ENCODE measurements at places on chromosomes 7 and 10. TPM values are rescaled to one million over a fixed set of nuclear protein-coding genes. Genes with fewer than 3 reads are reported as not detected.

- DNase-seq, result no peak
Measured at GRCh38 chr7:19114551-19114855, 2.9 kb downstream of the TWIST1 start.

DNA sequence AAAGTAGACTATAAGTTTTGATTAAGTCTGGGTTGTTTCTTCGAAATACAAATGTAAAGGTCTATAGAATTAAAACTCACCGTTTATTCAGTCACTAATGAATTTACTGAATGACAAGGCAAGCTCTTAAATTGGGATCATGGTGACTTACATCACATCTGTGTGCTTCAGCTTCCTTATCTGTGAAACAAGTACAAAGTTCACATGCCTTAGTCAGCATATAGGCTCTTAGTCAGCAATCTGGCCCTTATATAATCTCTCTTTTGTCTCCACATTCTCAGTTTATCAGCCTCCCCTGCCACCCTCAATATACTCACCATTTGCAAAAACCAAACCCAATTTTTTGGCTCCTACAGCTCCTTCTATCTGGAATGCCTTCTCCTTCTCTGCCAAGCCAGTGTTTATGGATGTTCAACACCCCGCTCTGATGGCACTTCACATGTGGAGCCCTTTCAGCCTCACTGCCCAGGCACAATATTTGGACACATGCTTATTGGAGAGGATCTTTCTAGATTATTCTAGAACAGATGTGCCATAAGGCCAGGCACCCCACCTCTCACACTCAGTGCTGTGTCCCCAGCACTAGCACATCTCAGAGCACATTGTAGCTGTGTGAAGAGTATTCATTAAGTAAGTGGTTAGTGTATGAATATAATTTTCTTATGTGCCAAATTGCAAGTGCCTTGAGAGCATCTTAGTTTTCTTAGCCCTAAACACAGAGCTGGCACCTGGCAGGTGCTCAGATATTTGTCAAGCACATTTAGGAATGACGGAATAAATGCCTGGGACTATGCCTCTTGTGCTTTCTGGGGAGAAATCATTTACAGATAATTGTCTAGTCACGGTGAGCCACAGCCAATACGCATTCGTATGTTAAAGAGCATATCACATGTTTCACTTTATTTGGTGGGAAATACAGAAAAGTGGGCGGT lies 9.8 kb upstream of the LAMB1 start:
- no peak for DNase-seq

DNA sequence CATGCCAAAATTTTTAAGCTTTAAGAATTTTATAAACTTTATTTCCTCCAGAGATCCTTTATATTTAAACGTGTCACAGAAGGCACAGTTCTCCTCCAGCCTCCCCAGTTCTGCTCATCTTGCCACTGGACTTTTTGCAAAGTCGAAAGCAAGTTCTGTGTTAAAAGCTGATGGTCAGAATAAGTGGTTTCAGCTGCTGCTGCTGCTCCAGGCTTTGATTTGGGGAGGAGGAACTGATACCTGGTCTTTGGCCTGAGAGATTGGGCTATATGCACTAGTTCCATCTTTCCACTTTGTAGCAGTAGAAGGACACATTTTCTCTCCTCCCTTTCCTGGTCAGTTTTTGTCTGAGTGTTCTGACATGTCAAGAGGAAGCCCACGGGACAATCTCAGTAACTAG lies 435.9 kb upstream of the PHF14 start:
- no peak for DNase-seq

Gene TPST1
- total RNA-seq, result 77.4 TPM

- no peak for DNase-seq
Measured at GRCh38 chr7:141198194-141198958, 124.5 kb downstream of the TMEM178B start.

DNA sequence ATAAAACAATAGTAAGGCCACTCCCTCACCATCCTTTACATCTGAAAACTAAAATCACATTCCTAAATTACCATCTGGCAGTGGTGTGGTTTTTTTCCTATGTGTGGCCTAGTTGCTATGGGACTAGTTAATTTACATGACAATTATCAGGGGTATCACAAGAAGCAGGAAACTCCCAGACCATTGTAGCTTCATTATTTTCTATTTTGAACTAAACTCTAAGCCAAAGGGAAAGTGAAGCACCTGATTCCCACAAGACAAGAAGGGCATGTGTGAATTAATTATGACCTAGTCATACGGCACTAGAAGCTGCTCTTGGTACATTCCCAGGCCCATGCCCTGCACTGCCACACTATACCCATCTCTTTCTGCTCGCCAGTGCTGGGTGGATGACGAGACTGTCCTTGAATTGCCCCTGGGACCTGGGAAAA lies 103.4 kb downstream of the ATXN7L1 start:
- DNase-seq, result no peak

Gene C10orf62
- total RNA-seq, result 0.50 TPM

Gene SDHAF3
- total RNA-seq, result 23.1 TPM

Gene PON1
- total RNA-seq, result 0.61 TPM

Gene OR2A1
- 0.50 TPM for total RNA-seq

- no peak for DNase-seq
Measured at GRCh38 chr10:88995156-88995876, 4.7 kb downstream of the FAS start.

Gene BUD23
- total RNA-seq, result 37.5 TPM

Gene TMEM196
- total RNA-seq, result 2.4 TPM

GRCh38 chr7:131326576-131326975 lies 1.1 kb upstream of the MKLN1 start:
- DNase-seq, result no peak

Gene PRR15
- 0.30 TPM for total RNA-seq

DNA sequence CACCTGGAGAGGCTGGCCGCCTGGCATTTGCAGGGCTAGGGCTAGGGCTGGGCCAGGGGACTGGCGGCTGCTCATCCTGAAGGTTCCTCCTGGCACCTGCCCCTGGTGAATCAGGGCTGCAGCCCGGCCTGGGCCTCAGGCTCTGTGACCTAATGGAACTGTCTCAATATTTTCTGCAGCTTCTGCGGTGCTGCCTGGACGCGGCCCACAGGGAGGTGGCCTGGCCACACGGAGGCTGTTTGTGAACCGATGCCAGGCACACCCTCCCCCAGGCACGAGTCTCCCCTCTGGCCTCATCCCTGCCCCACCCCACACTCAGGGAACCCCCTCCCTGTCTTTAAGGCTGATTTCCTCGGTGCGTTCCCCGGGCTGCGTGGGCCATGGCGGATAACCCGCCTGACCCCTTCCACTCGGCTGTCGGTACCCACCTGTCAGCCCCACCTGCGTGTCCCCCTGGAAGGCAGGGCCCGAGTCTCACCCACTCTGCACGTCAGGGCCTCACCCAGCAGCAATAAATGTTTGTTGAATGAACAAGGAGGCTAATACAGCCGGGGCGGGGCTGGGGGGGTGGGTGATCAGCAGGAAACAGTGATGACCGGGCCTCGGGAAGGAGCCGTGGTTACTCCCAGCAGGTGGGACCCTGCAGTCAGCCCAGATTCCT lies 54.5 kb upstream of the DNAJB6 start:
- DNase-seq, result no peak

DNA sequence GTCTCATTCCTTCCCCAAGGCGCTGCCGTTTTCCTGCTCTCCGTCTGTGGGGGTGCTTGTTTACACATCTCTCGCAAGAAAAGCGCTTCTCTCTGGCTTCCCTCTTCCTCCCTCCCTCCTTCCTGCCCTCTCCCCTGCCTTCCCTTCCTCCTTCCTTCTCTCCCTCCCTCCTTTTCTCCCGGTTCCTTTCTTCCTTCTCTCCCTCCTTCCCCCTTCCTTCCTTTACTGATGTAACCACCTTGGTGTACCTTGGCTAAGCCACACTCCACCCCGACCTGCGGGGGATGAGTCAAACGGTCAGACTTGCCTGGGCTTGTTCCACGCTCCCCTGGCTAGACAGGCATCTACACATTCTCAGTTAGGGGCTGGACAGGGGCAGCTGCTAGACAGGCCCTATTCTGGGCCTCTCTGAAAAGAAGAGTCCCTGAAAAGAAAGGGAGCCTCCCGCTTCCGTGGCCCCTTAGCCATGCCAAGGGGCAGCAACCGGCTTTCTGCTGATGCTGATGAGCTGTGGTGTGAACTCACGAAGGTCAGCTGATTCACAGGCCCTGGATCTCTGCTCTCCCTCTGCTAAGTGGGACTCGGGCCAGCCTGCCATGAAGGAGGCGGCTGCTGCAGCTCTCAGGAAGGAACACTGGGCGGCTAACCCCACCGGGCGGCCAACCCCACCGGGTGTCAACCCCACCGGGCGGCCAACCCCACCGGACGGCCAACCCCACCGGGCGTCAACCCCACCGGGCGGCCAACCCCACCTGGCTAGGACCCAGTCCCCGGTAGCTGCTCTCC lies 216.8 kb downstream of the TCERG1L start:
- DNase-seq, result no peak

DNA sequence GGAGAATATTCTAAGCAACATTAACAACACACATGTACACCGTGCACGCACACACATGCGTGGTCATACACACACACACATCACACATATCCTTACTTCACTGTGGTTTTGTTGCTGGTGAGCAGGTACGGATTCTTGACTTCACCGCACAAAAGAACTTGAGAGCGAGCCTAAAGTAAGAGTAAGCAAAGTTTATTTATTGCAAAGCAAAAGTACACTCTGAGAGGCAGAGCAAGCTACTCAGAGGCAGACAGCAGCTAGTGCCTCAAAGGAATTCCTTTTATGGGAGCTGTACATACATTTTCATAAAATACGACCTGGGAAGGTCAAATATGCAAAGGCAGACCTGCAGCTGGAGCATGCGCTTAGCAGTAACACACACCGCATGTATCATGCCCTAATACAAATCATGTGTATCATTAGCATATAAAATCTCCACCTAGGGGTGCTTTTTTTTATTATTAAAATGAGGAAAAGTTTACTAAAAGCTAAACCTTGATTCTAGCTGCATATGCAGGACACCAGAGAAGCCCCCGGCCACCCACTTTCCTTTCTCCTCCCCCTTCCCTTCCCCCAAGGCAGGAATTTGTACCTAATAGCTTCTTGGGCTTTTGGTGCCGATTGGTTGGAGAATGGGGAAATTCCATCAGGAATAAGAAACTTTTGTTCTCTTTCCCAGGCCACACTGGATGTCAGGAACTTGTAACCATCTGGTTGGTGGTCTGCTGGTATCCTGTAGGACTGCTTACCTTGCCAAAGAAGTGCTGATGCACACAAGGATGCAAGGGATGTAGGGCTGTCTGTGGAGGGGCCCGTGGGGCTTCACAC lies 16.5 kb upstream of the GPR37 start:
- no peak for DNase-seq

DNA sequence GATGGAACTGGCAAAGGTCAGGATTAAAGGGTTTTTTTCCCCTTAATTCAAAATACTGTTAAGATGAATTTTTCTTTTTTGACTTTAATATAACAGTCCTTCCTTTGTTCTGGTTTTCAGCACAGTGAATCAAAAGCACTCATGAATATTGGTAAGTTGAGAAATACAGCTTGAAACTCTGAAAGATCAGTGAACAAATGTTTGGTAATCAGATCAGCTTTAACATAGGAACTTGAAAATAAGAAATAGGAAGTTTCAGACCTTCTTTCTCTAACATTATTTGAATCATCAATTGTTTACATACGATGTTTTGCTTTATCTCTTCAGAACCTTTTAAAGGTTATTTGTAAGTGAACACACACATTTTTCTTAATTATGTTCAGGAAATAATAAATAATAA lies 90.5 kb downstream of the SGMS1 start:
- DNase-seq, result no peak

DNA sequence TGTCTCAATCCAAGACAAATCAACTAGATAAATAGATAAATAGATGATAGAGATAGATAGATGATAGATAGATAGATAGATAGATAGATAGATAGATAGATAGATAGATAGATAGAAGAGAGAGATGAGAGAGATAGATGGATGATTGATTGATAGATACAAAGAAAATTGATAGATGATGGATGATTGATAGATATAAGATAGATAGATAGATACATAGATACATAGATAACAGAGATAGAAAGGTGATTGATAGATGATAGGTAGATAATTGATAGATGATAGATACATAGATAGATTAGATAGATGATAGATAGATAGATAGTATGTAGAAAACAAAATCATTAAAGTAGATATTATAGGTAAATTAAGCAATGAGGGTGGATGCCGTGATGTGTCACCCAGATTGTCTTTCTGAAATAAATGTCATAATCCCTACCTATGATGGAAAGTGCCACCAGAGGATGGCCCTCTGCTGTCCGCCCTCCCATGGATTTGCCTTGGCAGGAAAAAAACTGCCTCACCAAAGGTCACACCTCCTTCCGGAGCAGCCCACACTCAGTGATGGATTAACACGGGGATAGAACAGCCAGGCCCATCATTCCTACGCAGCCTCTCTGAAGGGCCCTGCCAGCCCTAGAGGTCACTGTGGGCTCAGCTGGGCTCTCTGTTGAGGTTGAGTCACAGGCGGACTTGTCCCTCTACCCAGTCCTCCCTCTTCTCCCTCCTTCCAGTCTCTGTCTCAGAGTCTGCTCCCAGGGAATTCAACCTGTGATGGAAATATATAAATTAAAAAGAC lies 50.8 kb downstream of the KCNH2 start:
- no peak for DNase-seq

Gene SPACDR
- 2.0 TPM for total RNA-seq

Gene RBP3
- total RNA-seq, result not detected

GRCh38 chr7:98192781-98193457 lies 18.3 kb upstream of the BHLHA15 start:
- no peak for DNase-seq

- no peak for DNase-seq
Measured at GRCh38 chr7:149409895-149410294, 51.0 kb downstream of the ZNF777 start.

DNA sequence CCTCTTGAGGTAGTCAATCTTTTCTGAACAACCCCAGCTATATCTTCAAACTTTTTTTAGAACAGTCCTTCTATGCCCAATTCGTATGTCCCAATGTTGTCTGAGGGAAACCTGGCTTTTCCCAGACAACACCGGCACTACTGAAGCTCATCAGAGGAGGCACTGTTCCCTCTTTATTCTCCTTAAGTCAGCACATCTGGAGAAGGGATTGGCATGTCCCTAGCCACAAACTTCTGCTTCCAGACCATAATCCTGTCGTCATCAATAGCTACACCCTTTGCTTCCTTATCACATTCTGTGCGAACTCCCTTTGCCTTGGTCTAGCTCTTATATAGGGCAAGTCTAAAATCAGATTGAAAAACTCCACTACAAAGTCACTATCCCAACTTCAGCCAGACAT lies 22.9 kb downstream of the PON3 start:
- no peak for DNase-seq

Gene MYPN
- total RNA-seq, result 0.06 TPM

DNA sequence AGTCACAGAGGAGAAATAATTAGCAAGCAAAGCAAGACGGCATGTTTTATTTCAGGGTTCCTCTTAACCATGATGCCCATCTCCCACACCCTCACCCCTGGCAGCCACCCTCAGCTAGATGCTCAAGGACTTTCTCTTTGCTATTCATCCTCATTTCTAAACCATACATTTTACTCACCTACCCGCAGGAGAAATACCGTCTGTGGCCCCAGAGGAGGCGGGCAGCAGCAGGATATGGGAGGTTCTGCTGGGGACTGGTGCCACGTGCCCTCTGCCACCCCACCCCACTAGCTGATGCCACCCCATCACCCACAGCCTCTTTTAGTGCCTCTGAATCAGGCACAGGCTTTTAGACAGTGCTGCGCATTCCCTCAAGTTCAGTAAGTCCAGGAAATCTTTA lies 168.7 kb upstream of the ITGB1 start:
- DNase-seq, result no peak

GRCh38 chr10:3902809-3903410 lies 117.9 kb upstream of the KLF6 start:
- DNase-seq, result no peak

Gene NAT16
- total RNA-seq, result 0.40 TPM

Gene GPNMB
- 47.6 TPM for total RNA-seq

Data from spinal cord (tissue), 10 donors.